Calu3 (cell line): ENCODE measurements at places on chromosomes 13 and 19. TPM values are rescaled to one million over a fixed set of nuclear protein-coding genes. Genes with fewer than 3 reads are reported as not detected.

DNA sequence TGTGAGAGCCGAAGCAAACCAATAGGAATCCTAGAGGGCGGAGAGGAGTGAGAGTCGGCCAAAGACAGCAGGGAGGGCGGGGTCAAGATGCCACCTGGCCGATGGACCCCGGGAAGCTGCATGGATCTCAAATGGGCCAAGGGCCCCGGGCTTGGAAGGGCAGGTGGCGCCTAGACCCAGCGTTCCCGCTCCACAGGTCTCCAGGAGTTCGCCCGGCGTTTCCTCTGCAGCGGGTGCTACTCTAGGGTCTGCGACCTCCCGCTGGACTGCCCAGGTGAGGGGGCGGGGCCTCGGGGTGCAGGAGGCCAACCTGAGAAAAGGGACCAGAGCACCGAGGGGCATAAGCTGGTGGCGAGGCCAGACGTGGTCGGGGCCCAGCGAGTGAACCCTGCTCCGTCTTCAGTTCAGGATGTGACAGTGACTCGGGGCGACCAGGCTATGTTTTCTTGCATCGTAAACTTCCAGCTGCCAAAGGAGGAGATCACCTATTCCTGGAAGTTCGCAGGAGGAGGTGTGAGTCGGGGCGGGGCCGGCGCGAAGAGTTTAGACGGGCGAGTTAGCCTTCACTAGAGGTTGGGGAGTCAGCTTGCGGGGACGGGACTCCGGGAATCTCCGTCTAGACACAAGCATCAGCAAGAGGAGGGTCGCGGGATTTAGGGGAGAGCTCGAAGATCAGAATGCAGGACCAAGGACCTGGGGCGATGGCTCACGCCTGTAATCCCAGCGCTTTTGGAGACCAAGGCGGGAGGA is 9.9 kb downstream of the SPACA6 start:
- DNase-seq: no peak

GRCh38 chr19:38360351-38360750 is 14.0 kb upstream of the PSMD8 start:
- no peak for DNase-seq

DNA sequence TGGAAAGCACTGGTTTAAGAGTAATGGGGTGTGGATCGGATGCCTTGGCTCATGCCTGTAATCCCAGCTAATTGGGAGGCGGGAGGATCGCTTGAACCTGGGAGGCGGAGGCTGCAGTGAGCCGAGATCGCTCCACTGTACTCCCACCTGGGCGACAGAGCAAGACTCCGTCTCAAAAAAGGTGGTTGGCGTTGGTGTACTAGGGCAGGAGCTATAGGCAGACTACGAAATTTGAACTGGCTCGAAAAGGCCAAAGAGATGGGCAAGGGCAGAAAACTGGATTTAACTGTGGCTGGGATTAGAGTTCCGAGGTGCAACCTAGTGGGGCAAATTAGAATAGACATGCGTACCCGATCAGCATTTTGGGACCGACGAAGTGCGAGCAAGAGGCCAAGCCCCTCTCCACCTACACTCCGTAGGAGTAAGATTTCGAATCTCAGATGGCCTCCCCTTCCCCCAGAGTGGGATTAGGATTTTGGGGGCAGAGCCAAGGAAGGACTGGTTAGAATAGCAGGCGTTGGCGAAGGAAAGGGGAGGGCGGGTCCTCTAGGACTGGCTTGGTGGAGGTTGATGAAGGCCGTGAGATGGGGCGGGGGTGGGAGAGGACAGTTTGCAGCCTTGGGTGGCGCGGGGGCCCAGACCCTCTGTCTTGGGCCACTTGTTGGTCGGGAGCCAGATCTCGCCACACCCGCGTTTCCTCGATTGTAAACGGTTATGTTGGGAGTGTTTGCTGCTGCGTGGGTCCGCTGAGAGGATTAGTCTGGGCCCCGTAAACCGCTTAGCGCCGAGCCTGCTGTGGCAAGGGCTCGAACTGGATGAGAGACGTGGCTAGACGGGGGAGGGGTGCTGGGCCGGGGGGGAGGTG is 2.0 kb upstream of the INAFM1 start:
- no peak for DNase-seq

GRCh38 chr13:74316547-74316946 is 182.3 kb upstream of the KLF12 start:
- DNase-seq: no peak

- no peak for DNase-seq
These were observed 101.2 kb downstream of the ATP11A start for GRCh38 chr13:112790735-112791641.

DNA sequence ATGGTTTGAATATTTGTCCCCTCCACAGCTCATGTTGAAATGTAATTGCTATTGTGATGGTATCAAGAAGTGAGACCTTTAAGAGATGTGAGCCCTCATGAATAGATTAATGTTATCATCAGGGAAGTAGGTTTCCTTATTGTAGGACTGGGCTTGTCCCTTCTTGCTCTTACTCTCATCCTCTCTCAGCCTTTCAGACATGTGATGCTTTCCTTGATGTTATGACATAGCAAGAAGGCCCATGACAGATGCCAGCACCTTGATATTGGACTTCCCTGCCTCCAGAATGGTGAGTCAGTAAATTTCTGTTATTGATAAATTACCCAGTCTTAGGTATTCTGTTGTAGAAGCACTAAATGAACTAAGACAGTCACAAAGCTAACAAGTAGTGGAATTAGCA is 5.7 kb upstream of the ZMYM2 start:
- DNase-seq: no peak

DNA sequence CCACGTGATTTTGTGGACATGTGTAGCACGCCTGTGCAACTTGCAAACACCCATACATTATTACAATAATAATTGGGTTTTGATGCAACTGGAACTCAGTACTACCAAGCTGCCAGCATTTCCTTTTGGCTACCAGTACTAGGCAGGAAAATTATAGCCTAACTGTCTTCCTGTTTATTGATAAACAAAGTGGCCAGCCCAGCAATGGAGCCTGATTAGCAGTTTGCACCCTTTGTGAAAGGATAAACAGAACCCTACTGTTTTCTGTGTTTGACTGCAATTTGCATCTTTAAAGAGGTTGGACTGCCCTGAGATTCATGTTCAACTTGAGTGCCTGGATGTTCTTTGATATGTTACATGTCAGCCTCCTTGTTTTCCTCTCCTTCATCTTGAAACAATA is 173.9 kb downstream of the ZIC5 start:
- DNase-seq: no peak

GRCh38 chr13:40024204-40024966 is 368.9 kb downstream of the COG6 start:
- DNase-seq: no peak

DNA sequence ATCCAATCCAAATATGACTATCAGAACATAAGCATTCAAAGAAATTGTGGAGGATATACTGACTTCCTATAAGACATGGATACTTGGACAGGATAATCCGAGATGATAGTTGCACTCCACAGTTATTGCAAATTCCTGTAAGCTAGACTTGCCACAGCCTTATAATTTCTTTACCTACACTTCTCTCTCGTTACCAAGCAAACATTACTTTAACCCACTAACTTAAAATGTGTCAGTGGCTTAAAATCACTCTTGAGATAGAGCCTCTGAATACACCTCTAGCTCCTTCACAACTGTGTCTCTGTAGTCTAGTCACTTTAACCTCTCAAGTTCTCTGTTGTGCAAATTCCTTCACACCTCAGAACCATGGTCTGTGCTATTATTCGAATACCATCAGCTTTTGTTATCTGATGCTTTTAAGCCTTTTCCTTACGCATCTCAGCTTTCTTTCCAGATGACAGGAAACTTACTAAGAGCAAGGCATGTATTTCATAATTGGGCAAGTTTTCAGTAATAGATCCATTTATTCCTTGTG is 474.9 kb upstream of the MIR17HG start:
- no peak for DNase-seq

GRCh38 chr13:40445557-40445990 is 220.9 kb downstream of the FOXO1 start:
- no peak for DNase-seq

GRCh38 chr13:80921541-80921940 is 580.6 kb upstream of the SPRY2 start:
- no peak for DNase-seq

The GRIN3B gene
- total RNA-seq: not detected in 2 replicates

The ZNF726 gene
- total RNA-seq: 9.7 and 10.0 TPM in 2 replicates

The MZT1 gene
- total RNA-seq: 9.9 and 11.4 TPM in 2 replicates

The C5AR1 gene
- 6.2 and 11.9 TPM in 2 replicates for total RNA-seq

The ZNF180 gene
- total RNA-seq: 12.7 TPM in 2 replicates

The KASH5 gene
- total RNA-seq: not detected in 2 replicates

The OR7G1 gene
- total RNA-seq: not detected in 2 replicates
